Activated naive CD8-positive, alpha-beta T cell treated with anti-CD3 and anti-CD28 coated beads for 36 hours (primary cell): ENCODE measurements at places on chromosomes 6 and 20. TPM values are rescaled to one million over a fixed set of nuclear protein-coding genes. Genes with fewer than 3 reads are reported as not detected.

DNA sequence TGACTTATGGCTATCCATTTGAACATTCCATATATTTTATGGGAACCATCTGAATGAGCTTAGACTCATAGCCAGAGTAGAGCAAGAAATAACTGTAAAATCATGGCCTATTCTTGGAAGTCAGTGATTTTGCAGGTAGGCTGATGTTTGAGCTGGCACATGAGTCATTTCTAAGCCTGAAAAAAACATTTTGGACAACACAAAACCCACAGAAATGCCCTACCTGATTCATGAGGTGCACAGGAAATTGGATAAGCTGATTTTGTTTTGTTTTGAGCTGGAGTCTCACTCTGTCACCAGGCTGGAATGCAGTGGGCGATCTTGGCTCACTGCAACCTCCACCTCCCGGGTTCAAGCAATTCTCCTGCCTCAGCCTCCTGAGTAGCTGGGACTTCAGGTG is 443.0 kb downstream of the PKHD1 start:
- H3K27me3 ChIP-seq = no peaks in the 10 kb centered on the region
- no peak overlapping the region for H3K27ac ChIP-seq
- DNase-seq = no peak
- H3K4me3 ChIP-seq = no peak overlapping the region
- no peaks in the 10 kb centered on the region for H3K36me3 ChIP-seq

DNA sequence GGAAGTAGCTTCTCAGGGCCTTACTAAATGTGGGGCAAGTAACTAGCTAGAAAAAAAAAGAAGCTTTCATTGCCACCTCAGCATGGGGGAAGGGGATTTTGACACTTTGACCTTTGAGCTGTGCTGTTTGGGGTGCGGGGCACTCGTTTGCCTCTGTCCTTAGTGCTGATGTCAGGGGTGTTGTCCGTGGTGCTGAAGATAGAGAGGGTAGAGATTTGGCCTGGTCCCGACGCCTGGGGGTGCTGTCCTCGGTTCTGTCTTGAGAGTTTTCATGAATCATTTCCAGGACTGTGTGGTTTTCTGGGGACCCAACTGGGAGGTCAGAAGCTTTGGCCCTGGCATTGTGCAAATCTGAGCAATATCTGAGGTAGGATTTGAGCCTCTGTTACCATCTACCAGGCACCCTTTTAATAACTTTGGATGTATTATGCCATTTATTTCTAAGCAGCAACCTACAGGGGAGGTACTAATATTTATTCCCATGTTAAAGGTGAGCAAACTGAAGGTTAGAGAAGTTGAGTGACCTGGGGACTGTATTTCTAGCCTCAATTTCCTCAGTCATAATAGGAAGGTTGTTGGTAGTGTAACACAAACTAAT is 78.0 kb downstream of the DLGAP4 start:
- peak; percentile 31 for DNase-seq
- H3K27me3 ChIP-seq = peaks cover 5% of the 10 kb centered on the region
- no peaks in the 10 kb centered on the region for H3K36me3 ChIP-seq
- H3K4me3 ChIP-seq = no peak overlapping the region
- no peaks in the 10 kb centered on the region for H3K4me1 ChIP-seq

DYNLT2 gene
- 2.0 TPM for total RNA-seq

BCAS1 gene
- total RNA-seq = 0.06 TPM

ENPP5 gene
- total RNA-seq = 0.33 TPM
